ENCODE measurements at places on chromosomes 2 and 18. TPM values are rescaled to one million over a fixed set of nuclear protein-coding genes. Genes with fewer than 3 reads are reported as not detected.

Gene PRPF40A
- total RNA-seq = 105 TPM

Gene RPIA
- total RNA-seq = 7.4 TPM

Gene KIF3C
- 6.3 TPM for total RNA-seq

Gene IL18R1
- not detected for total RNA-seq

- peak; percentile 78 for DNase-seq
Observed at GRCh38 chr2:174593574-174594203, 3.9 kb downstream of the WIPF1 start.

DNA sequence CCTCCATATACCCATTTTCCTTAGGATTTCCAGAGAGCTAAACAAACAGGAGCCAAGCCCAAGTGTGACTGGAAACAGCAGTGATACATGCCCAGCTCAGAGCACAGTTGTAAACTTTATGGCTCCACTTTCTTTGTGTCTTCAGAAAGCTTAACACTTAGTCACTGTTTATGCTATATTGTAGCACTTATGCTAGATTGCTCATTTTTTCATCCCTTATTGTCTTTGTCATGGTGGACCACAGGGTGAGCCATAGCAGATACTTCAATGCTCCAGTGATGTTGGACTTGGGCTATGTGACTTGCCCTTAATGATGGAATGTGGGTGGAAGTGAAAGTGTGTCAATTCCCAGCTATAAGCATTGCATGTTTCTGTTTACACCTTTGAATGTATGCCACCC, 401.6 kb downstream of the METTL4 start:
- DNase-seq = peak; percentile 26

GRCh38 chr18:36580266-36580665, 248.5 kb downstream of the TPGS2 start:
- peak; percentile 74 for DNase-seq

DNA sequence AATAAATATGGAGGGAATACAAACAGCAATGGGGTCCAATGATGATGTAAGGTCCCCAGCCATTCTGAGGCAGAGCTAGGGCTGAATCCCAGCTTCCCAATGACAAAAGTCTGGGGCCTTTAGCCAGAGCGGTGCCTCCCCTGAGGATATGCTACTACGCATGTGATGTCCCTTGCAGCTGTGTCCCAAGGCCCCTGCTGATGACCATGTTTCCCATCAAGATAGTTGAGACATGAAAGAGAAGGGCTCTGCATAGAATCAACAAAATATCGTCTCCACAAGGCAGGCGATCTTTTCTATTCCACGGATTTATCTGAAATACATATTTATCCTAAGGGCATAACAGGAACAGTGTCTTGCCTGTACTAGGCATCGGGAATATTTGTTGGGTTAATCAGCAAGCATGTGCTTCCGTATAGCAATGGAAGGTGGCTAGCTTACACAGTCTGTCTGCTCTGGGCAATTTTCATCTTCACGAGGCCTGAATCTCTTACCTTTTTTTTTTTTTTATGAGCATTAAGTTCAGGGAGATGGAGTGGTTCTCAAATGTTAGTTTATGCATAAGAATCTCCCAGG, 284.6 kb downstream of the CNTNAP5 start:
- peak; percentile 29 for DNase-seq
